Astrocyte of the spinal cord (primary cell): ENCODE measurements at places on chromosomes 3 and 15.

GRCh38 chr3:188491276-188491687, 337.3 kb downstream of the LPP start:
- peak; percentile 61 for DNase-seq

GRCh38 chr15:72285927-72286516, 13.7 kb upstream of the PARP6 start:
- peak; percentile 18 for DNase-seq

GRCh38 chr3:109480014-109480413, 142.7 kb upstream of the DPPA4 start:
- no peak for DNase-seq

DNA sequence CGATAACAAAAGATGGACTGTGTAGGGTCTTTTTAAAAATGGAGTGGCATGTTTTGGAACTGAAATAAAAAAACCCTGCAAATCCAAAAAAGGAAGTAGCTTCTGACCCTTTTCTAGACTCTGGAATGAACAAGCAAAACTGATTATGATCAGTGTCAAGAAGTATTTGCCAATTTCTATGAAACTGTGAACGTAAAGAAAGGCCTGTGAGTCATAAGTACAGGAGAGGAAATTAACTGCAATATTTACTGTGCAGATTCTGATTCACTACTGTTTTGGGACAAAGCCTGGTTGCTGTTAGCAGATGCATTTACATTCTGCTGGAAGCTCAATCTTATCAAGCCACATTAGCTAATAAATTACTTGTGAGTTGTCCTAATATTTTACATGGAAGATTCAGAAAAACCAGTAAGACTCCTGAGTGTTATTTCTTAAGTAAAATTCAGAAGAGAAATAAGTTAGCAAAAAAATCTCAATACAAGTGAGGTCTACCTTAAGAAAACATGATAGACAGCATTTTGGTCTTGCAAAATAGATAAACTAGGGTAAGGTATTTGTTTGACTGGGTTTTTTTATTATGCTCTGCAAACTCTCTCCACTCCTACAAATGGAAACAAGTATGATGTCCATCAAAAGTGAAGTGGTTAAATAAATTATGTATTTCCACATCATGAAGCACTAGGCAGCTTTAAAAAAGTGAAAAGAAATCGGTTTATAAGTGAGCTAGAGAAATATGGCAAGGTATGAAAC, 90.2 kb upstream of the LMOD3 start:
- DNase-seq, result peak; percentile 83

GRCh38 chr3:173221010-173221409, 80.0 kb upstream of the SPATA16 start:
- no peak for DNase-seq

DNA sequence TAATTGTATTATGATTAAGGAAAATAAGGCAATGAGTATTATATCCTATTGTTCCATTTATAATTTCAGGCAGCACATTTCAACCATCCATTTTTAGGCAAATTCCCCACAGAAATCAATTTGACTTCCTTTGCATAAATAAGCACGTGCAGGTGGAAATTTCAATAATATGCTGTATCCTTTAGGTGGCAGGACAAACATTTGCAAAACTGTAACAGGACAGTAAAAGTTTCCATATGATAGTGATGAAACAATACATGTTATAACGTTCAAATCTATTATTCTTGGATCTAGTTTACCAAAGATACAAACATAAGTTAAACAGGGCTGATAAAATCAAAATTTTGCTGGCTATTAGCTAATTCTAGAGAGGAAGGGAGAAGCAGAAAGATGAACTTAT, 8.5 kb downstream of the UACA start:
- DNase-seq, result no peak

DNA sequence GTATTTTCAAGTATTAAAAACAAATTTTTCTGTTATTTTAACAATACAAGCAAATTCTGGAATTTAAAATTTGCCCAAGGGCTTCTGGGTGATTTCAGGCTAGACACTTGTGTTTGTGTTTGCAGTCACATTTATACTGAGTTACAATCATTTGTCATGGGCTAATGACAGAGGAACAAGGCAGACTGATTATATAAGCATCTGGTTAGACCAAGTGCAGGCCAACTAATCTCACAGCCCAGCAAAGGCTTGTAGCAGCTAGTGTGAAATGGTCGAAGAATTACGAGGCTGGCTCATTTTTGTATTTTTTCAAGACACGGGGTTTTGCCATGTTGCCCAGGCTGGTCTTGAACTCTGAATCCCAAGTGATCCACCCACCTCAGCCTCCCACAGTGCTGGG, 52.1 kb downstream of the CMTM8 start:
- no peak for DNase-seq

DNA sequence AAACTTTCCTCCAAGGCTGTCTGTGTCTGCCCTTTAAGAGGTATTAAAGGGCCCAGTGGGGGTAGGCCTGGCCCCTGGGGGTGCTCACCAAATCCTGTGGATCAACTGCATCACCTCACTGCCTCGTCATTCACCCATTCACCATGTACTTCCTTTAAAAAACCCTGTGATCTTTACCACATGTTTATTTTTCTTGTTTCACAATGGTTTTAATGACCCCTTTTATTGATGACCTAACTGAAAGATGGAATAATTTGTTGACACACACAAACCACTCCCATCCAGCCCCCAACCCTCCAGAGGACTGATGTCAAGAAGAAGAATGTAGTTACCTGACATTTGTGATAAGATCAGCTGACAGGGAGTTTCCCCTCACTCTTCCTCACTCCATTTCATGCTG, 40.8 kb downstream of the KCNAB1 start:
- peak; percentile 48 for DNase-seq

GRCh38 chr15:72785841-72786240, 2.3 kb upstream of the ADPGK start:
- DNase-seq, result no peak

GRCh38 chr3:12886106-12886679, 44.8 kb upstream of the RPL32 start:
- DNase-seq, result no peak

- no peak for DNase-seq
Measured at GRCh38 chr3:15861163-15861562, 63.4 kb upstream of the ANKRD28 start.

GRCh38 chr3:34175636-34176176, 377.3 kb downstream of the PDCD6IP start:
- DNase-seq, result no peak

GRCh38 chr3:65230261-65231139, 542.7 kb upstream of the ADAMTS9 start:
- DNase-seq, result peak; percentile 28

DNA sequence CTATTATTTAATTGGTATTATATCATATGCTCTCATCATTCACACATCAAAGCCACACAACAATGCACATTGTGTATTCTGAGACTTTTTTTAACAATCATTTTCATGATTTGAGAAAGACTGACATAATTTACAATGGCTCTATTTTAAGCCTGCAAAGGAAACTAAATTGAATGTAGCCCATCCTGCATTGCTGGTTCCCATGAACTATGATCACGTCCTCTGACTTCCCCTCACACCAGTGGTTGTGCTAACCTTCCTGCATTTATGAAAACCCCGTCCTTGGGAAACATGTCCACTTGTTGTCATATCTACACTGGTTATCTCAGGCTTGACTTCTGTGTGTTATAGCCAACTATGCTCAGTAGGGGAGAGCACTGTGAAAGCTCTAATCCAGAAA, 546.2 kb downstream of the MECOM start:
- DNase-seq, result no peak
